ENCODE measurements at places on chromosomes 16 and 17.
A peak's percentile ranks its signal among the peaks of the same experiment; 100 is the strongest.

- no peak for DNase-seq
Observed at GRCh38 chr16:57923841-57924240, 47.1 kb downstream of the CNGB1 start.

DNA sequence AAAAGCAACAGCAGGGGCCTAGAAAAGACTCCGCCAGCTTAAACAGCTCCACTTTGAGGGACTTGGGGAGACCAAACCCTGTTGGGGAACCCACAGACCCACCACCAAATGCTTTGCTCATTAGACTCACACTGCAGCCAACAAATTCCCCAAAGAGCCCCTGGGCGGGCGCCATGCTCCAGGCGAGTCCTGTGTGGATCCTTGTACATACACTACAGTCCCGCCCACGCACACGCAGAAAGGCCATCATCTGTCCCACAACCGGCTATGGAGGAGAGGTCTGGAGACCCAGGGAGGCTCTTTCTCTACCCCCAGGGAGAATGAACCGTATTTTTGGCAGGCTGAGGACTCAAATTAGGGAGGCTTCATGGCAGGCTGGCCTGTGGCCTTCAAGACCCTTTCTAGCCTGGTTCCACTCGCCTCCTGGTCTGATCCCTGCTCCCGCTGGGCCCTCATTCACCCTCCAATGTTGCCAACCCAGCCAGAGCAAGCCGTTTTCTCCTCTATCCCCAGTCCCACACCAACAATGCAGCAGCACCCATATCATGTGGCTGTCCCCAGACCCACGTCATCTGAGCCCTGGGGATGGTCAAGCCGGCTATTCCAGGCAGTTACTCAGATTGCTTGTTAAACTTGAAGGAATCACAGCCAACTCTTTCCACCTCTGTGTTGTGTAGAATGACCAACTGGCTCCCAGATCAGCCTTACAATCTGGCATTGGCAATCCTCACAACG lies 27.2 kb downstream of the ZNF423 start:
- no peak for DNase-seq

- DNase-seq, result no peak
Observed at GRCh38 chr17:9259419-9259818, 238.1 kb downstream of the NTN1 start.

DNA sequence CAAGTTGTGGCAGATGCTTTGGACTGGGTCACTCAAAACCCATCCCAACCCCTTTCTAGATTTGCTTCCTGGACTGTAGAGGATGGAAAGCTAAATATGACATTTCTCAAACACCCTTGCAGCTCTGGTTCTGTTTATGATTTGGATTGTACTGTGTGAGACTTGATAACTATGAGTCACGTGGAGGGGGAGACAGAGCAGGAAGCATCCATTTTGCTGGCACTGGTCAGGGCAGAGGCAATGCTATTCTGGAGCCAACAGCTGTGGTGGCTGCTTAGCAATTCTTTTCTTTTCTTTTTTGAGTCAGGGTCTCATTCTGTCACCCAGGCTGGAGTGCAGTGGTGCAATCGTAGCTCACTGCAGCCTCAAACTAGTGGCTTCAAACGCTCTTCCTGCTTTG lies 13.6 kb upstream of the TERF2 start:
- DNase-seq, result no peak

DNA sequence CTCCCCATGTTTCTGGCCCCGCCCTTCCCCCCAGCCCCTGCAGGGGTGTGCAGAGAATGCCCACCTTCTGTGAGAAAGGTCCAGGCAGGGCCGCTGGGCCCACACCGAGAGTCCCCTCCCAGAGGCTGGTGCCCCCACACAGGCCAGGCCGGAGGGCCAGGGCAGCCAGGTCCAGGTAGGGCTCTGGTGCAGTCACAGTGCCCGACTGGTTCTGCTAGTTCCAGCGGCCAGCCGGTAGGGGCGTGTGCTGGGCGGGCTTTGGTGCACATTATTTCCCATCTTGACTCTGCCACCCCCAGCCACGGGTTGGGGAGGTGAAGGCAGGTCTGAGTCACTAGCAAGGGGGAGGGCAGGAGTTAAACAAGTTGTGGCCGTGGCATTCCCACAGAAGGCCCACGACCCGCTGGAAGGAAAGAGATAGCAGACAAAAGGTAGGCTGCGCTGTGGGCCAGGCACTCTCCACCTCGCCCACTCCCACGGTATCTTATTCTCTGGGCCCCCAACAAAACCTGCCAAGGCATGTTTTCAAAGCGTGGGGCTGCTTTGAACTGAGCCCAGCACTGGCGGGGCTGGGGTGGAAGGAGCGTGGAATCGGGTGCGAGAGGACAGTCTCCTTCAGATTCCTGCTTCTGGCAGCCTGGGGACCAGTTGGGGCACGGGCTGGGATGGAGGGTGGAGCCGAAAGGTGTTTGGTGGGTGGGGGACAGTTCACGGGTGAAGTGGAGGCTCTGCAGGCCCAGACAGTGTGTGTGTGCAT lies 1.9 kb downstream of the EPN3 start:
- DNase-seq, result no peak

GRCh38 chr17:75114552-75115314 lies 5.0 kb downstream of the ARMC7 start:
- no peak for DNase-seq

DNA sequence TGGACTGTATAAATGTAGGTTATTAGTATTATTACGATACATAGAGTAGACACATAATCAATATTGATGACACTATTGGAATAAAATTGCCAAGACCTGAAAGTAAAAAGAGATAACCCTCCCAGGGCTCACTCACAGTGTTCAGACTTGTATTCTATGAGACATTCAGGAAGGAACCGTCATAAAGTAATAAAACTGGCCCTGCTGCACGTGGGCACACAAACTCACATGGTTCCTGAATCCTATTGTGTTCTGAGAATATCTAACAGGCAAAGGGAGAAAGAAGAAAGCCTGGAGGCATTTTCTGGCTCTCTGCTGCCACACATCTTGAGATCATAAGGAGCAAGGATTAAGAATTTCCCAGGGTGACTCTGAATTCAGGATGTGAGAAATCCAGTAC lies 575.9 kb downstream of the HS3ST4 start:
- DNase-seq, result no peak

DNA sequence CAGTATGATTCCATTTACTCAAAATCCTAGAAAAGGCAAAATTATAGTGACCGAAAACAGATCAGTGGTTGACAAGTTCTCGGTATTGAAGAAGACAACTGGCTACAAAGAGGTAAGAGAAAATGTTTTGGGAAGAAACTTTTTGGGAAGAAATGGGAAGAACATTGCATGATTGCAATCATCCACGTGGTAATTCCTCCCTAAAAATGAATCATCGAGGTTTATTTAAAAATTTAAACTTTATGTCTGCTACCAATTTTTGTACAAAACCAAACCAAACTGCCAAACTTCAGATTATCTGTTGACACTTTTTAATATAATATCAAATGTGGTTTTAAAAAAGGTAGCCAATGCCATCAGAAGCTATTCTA lies 8.1 kb downstream of the SMURF2 start:
- DNase-seq, result no peak

- no peak for DNase-seq
Observed at GRCh38 chr16:17426451-17426850, 44.3 kb downstream of the XYLT1 start.

- no peak for DNase-seq
Observed at GRCh38 chr16:10610499-10611184, 30.2 kb upstream of the EMP2 start.

DNA sequence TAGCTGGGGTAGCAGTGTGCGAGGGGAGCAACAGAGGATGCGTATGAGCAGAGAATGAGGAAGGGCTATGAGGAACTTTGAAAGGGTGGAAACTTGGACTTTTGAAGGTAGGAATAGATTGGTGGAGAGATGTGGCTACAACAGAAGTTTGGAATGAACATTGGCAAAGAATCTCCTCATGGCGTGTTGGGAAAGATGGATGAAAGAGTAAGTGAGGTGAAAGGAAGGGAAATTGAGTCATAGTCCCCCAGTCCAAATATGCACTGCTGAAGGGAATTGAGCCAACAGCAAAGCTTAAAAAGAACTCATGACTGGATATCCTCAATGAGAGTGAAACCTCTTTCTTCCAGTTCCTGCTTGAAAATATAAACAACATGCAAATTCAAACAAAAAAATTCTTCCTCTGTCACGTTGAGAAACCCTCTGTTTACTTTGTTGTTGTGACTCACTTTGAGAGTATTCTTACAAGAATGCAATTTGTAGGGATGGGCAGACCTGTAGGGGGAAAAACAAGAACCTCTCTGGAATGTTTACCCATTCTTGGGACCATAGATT lies 313.2 kb upstream of the KCNJ16 start:
- DNase-seq, result no peak

- no peak for DNase-seq
Observed at GRCh38 chr16:75576384-75576811, 10.2 kb downstream of the GABARAPL2 start.

DNA sequence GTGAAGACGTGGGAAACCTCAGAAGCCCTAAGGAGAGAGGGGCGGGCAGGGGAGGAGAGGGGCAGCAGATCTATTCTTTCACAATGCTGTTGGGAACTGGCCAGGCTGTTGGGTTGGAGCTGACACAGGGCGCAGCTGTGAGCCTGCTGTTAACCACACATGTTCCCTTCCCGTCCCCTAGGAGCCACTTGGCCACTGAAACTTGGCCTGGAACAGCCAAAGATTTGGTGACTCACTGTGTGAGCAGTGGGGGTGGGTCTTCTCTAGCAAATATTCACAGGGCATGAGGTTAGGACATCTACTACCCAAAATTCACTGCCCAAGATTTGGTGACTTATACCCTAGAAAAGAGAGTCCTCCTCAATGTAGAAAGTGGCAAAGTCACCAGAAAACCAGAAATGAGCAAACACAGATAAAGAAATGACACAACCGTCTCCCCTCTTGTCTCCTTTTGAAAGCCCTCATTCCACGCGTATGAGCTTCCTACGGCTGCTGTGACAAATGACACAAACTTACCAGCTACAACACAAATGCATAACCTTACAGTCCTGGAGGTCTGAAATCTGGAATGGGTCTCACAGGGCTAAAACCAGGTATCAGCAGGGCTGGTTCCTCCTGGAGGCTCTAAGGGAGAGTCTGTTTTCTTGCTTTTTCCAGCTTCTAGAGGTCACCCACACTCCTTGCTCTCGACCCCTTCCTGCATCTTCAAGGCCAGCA lies 6.3 kb downstream of the TBC1D16 start:
- DNase-seq, result no peak

DNA sequence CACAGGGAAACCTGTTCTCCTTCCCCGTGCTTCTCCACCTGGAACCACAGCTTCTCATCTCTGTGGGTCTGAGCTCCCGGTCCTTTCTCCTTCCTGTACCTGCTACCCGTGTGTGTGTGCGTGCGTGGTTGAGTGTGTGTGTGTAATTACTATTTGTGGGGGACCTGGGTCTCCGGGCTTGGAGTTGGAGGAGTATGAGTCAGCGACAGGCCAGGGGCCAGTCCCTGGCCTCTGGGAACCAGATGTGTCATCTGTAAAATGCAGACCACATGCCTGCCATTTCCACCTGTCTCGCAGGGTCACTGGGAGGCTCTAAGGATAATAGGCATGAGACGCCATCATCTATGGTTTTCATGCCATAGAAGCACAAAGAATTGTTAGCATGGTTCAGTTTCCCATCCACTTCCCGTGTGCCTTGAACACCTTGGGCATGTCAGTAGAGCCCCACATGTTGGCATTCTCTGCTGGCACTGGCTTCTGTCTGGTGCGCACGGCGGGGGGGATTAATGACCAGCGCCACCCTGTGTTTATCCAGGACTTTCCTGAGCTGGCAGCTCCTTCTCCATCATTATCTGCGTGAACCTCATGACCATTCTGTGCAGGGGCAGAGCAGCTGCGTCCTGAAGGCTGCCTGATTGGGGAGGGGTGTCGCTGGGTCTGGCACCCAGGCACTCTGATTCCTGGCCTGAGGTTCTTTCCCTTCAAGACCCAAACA lies 1.5 kb downstream of the ZNF205 start:
- no peak for DNase-seq

DNA sequence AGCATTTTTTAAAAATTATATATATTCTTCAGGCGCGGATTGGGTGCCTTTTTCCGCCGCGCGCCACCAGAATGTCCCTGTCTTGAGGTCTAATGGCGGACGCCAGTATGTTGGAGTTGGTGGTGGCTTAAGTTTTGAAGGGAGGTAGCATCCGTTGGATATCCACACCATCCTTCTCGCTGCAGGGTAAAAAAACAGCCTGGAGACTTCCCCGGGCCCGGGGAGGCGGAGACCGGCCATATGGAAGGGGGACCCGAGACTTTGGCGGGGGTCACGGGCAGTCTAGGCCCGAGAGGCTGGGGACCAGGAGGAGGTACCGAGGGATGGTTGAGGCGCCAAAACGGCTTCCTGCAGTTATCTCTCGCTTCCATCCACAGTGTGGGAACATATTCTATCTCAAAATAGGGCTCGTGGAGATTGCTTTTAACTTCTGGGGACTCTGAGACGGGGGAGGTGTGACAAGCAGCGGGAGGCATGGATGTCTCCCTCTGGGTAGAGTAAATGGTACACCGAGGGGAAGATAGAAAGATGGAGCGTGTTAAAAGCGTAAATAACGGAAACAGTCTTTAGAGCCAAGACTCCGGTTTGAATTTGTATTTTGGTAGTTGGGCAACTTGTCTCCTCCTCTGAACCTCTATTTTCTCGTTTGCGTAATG lies at the start of gene SF3B3:
TSS of gene SF3B3 (plus strand) at position 74 of the 656 bp plus-strand sequence. CDS start 2,841 bp downstream, outside the sequence.
- peak; percentile 66 for DNase-seq

- no peak for DNase-seq
Observed at GRCh38 chr16:76976101-76976500, 214.9 kb upstream of the MON1B start.

- DNase-seq, result no peak
Observed at GRCh38 chr17:37088459-37088858, 139.7 kb downstream of the AATF start.

DNA sequence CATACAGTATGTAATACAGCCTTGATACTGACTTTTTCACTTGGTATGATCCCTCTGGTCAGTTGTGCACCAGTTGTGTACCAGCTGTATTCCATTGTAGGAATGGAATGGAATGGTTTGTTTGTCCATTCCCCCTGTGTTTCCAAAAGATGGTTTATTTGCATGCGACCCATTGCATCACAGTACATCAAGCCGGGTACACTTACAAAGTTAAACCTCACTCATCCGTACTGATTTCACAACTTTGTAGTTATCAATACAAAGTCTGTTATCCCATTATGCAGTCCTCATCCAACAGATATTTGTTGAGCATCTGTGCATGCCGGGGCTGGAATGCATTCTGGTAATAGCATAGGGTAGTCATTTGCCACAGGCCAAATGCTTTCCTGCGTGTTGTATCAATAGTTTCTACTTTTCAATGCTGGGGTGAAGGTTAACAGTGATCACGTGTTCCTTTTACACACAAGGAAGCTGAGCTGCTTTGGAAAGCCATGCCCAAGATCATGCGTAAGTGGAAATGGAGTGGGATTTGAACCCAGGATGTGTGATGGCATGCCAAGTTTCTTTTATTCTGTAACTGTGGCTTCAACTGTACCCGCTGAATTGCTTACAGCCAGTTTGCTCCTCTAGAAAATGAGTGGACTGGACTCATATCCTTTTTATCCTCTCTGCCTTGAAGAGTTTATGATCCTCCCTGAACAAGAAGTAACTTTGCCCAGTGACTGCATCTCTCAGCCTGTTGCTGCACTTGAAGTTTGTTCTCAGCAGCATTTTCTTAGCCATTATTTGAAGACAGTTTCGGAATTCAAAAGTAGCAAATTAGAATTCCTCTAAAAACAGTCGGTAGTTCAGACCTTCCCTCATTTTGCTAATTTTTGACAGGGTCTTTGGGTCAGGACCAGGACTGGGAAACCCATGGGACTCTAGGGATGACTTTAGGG lies 228.5 kb downstream of the CCDC182 start:
- DNase-seq, result no peak

GRCh38 chr17:77782201-77782600 lies 176.3 kb upstream of the TNRC6C start:
- DNase-seq, result no peak

GRCh38 chr17:79137015-79137788 lies 62.6 kb downstream of the ENGASE start:
- DNase-seq, result no peak

- no peak for DNase-seq
Observed at GRCh38 chr16:49860593-49860992, 4.7 kb upstream of the ZNF423 start.
